ENCODE measurements at places on chromosomes 13 and 19.

- DNase-seq, result peak; percentile 51
Observed at GRCh38 chr13:97278435-97279411, 56.6 kb downstream of the MBNL2 start.

- no peak for DNase-seq
Observed at GRCh38 chr13:41017159-41017558, 2.0 kb downstream of the ELF1 start.

- DNase-seq, result no peak
Observed at GRCh38 chr19:13051557-13052165, 51.0 kb downstream of the LYL1 start.

DNA sequence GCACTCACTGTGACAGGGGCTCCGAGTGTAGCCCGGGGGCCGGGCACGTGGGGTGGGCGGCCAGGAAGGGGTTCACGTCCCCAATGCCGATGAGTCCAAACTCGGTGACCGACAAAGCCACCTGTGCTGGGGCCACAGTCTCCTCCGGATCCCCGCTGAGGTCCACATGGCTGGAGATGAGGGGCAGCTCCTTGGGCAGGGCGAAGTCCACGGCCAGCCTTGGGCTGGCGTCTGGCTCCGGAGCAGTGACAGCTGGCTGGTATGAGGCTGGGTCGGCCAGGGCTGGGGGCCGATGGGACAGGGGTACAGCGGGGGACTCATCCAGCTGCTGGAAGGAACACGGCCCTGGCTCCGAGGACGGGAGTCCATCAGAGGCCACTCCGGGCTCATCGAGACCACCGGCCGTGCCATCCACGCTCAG is 15.9 kb upstream of the PLPP2 start:
- no peak for DNase-seq

DNA sequence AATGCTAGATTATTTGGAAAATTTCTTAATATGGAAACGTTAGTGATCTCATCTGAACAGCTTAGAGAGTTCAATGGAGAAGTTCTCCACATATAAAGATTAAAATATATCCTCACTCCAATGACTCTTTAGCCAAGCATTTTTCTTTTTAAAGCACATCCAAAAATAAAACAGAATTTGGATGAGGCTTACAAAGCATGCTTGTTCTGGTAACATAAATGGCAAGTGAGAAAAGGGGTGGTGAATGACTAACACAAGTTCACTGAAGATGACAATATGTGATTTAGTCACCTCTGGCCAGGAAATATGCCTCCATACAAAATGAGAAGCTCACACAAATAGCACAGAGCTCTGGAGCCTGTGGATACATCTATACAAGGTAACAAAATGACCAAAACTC is 253.0 kb downstream of the PCDH20 start:
- DNase-seq, result no peak

- DNase-seq, result no peak
Observed at GRCh38 chr19:29812881-29813275, 1.1 kb downstream of the CCNE1 start.

GRCh38 chr13:112605531-112605990 is 17.6 kb upstream of the TUBGCP3 start:
- no peak for DNase-seq

- no peak for DNase-seq
Observed at GRCh38 chr13:100156788-100157187, 67.9 kb downstream of the PCCA start.

- no peak for DNase-seq
Observed at GRCh38 chr13:100304229-100304628, 215.3 kb downstream of the PCCA start.

- DNase-seq, result peak; percentile 29
Observed at GRCh38 chr19:14472202-14472938, 2.8 kb downstream of the PTGER1 start.

DNA sequence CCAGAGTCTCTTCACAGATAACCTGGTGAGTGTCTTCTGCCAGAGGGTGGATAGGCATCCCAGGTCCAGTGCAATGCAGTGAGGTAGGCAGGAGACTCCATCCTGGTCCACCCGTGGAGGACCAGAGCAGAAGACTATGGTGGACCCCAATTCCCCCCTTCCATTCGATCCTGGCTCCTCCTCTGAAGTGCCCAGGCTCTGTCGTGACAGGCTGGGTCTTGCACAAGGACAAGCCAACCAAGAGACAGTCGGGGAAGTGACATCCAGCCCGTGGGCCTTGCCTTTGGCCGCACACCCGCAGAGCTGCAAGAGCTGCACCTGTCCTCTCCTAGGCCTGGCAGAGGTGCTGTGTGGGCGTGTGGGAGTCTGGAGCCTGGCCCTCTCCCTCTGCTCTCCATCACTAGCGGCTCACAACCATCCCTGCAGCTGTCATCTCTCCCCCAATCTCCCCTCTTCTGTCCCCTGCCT is 3.1 kb downstream of the ZNF784 start:
- no peak for DNase-seq

DNA sequence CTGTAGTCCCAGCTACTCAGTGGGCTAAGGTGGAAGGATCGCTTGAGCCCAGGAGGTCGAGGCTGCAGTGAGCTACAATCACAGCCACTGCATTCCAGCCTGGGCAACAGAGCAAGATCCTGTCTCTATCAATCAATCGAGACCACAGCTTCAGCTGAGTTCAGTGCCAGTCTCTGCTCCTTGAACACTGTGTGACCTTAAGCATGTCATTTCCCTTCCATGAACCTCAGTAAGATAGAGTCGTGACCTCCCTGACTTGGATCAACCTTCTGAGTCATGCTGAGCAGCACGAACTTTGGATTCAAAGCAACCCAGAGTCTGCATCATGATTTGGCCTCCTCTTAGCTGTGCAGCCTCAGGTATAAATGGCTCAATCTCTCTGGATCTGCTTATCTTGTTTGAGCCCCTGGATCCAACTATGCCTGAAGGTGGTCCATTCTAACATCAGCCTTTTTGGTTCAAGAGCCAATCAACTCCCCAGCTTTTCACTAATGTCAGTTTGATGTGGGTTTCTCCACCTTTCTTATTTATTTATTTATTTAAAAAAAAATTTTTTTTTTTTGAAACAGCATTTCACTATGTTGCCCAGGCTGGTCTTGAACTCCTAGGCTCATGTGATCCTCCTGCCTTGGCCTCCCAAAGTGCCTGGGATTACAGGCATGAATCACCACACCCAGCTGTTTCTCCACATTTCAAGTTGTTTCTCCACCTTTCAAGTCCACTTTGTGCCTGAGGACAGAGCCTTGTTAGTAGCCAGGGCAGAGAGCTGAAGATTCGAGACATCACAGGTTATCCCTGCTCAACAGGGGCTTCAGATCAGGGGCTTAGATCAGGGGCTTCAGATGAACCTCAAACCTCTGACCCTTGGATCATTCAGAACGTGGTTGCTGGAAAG is 26.4 kb downstream of the PTPRS start:
- no peak for DNase-seq

- DNase-seq, result no peak
Observed at GRCh38 chr19:54453921-54454780, 5.2 kb downstream of the LENG8 start.

DNA sequence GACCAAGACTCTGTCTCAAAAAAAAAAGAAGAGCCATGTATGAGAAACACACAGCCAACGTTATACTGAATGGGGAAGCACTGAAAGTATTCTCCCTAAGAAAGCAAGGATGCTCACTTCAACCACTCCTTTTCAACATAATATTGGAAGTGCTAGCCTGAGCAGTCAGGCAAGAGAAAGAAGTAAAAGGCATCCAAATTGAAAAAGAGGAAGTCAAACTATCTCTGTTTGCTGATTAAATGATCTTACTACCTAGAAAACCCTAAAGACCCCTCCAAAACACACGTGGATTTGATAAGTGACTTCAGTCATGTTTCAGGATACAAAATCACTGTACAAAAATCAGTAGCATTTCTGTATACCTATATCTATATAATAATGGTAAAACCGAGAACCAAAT is 16.2 kb downstream of the WBP4 start:
- no peak for DNase-seq

GRCh38 chr13:69649063-69649392 is 458.6 kb upstream of the ATXN8OS start:
- DNase-seq, result no peak

DNA sequence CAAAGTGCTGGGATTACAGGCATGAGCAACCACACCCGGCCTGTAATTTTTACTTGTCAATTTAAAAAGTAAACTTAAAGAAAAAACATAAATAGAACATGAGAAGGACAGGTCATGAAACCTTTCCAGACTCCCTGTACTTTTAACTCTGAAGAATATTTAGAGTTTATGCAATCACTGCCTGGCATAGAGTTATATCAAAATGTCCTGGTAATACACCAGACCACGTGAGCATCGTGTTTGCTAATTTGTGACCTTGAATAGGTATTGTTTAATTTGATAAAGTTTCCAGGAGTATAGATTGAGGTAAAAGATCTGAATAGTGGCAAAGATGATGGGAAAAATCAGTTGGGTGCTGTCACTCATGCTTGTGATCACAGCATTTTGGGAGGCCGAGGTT is 81.2 kb upstream of the RNF113B start:
- no peak for DNase-seq

- no peak for DNase-seq
Observed at GRCh38 chr13:109509154-109509900, 277.1 kb downstream of the IRS2 start.

DNA sequence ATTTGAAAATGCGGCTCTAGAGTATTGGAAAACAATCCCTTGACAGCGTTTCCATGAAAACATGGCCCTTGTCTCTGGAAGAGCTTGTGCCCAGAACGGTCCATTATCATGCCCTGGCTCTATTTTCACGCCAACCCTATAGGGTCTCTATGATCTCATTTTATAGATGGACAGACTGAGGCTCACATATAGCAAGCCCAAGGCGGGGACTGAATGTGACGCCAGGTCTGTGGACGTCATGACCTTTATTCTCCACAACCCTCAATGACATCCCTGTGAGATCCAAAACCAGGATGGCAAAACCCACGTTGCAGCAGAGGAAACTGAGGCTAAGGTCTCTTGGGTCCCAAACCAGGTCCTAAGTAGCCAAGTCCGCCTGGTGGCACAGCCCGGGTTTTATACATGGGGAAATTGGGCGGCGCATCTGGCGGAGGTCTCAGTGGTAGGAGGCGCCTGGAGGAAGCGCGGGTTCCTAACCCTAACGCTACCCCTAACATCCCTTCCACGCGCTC is 425 bp upstream of the COLGALT1 start:
- DNase-seq, result no peak

Data from LoVo (cell line).